ENCODE measurements at places on chromosomes 7 and 10.

DNA sequence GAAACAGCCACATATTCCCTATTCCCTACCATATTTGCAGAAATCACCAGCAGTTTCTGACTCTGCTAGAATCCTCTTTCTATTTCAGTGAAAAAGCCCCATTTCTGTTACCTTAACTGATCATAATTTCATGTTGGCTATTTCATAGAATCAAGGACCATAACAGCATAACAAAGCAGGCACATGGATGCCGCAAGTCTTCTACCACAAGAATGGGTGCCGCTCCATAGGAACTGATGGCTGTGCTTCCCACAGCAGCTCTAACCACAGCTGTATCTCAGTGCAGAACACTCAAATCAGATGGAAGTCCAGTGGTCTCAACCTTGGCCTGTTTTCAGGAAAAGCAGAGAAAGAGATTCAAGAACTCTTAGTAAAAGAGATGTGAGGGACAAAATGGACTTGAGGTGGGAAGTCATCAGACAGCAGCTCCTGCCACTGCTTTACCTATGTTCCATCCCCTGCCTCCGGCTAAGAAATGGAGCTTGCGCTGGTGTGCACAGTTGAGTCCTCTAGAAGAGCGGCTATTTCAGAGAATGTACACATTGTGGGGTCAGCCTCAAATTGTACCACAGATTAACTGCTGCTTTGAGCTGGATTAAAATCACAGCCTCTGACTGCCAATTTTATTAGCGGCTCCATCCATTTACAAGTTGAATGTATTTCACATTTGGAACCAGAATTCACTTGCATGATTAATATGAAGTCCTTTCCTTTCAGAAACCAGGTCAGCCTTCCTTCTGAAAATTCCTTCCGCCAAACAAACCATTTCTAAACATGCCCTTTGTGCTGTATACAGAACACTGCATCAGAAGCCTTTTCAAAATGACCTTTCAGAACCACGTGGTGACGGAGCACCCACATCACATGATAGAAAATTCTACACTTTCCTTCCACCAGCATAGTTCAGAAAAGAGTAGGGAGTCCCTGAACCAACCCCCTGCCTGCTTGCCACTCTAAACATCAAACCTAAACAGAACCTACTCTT, 7.7 kb downstream of the PTPRN2 start:
- DNase-seq, result no peak

DNA sequence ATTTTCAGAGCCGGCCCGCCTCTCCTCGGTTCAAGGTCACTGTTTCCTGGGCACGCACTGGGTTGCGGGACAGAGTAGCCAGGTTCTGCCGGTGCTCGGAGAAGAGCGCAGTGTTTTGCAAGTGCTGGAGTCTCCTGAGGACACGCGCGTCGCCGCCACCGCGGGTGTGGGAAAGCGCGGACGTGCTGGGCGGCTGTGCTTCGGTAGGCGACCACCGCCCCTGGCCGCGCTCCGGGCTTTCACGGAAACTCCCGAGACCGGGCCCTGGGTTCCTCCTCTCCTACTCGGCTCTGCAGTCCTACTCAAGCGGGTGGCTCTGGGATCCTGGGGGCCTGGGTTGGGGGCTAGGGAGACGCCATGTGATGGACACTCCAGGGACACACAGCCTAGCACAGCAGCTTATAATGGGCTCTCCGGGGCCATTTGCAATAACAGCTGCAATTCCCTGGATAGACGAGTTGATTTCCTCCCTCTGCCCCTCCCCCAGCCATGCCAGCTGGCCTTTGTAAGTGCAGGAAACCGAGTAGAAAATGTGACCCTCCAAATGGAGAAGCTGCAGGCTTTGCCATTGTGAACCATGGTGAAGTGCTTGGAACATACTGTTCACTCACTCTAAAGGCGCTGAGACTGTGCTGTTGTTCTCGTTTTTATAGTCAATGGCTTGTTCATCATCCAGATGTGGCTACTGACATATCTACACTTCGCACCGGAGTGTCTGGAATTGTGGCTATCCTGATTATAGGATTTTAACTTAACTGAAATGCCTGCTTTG, 2.1 kb downstream of the FRAT1 start:
- no peak for DNase-seq

GRCh38 chr7:140640060-140640637, 464 bp downstream of the DENND2A start:
- no peak for DNase-seq

GRCh38 chr7:26197153-26198115, 3.1 kb downstream of the HNRNPA2B1 start:
- DNase-seq, result no peak

GRCh38 chr7:129875745-129876411, 76.9 kb downstream of the UBE2H start:
- no peak for DNase-seq

GRCh38 chr7:155985518-155986250, 173.4 kb upstream of the SHH start:
- no peak for DNase-seq

DNA sequence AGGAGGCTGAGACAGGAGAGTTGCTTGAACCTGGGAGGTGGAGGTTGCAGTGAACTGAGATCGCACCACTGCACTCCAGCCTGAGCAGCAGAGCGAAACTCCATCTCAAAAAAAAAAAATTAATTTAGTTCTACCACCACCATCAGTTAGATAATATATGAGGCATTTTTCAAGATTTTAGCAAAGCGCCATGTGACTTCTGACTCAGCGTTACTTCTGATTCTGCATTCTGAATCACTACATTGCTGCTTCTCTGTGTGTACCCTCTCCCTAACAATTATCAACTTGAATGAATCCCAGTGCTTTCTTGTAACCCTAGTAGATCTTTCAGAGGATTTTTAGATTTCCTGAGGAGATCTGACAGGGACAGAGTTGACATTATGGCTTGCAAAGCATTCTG, 176.8 kb upstream of the SORCS1 start:
- DNase-seq, result no peak

GRCh38 chr10:78972160-78972946, 96.4 kb upstream of the ZMIZ1 start:
- no peak for DNase-seq

GRCh38 chr7:75980430-75981202, 13.8 kb downstream of the TMEM120A start:
- no peak for DNase-seq

DNA sequence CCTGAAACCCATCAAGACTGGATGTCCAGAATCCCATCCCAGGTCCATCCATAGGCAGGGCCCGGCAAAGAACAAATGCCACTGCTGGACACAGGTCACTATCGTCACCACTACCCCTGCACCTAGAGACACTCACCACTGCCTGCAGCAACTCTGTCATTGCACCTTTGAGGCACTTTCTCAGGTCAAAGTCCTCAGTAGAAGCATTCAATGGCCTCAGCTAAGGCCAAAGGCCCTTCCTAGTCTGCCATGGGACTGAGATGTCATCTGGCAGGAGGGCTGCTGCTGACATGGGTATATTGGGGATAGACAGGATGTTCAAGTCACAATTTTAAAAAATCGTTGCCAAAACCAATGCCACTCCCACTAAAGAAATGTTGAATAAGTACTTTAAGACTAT, 58.7 kb downstream of the GPAM start:
- no peak for DNase-seq

- DNase-seq, result no peak
These were observed 54.0 kb downstream of the CH25H start for GRCh38 chr10:89153116-89153515.

- no peak for DNase-seq
These were observed 6.5 kb upstream of the HERPUD2 start for GRCh38 chr7:35701287-35701900.

GRCh38 chr10:31390804-31391203, 71.8 kb downstream of the ZEB1 start:
- DNase-seq, result no peak

DNA sequence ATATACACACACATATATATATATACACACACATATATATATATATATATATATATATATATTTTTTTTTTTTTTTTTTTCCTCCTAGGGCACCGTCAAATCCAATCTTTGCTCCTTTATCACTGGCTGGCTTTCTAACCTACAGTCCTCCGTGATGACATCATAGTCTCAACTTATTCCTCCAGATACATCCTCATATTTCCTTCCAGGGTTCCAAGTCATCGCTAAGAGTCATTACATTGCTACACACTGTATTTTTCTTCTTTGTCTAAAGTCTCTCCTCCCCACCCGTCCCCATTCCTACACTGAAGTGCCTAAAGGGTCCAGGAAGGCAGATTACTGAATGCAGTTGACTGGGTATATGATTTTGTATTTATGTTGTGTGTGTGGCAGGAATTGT, 1.1 kb upstream of the FAM200A start:
- DNase-seq, result no peak

DNA sequence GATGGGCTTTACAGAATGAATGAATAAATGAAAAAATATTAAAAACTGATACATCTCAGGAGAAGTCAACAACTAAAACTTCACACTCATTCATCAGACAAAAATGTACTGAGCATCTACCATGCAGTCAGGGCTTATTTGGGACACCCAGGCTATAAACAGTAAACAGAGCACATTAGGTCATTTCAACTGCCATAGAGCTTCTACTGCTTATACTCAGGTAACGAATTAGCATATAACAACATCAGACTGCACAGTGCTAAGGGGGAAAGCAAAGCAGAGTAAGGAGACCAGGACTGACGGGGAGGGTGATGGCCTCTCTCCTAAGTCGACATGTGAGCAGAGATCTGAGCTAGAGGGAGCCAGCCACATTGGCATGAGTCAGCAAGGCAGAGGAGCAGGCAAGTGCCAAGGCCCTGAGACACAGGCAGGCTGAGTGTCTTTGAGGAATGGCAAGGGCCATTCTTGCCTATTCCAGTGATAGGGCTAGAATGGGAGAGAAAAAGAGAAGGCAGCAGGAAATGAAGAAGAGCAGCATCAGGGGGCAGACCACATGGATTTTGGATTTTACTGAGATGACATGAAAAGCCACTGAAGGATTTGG, 528.9 kb downstream of the PARD3 start:
- no peak for DNase-seq

- no peak for DNase-seq
These were observed 109.4 kb upstream of the PLPP4 start for GRCh38 chr10:120347644-120348043.

DNA sequence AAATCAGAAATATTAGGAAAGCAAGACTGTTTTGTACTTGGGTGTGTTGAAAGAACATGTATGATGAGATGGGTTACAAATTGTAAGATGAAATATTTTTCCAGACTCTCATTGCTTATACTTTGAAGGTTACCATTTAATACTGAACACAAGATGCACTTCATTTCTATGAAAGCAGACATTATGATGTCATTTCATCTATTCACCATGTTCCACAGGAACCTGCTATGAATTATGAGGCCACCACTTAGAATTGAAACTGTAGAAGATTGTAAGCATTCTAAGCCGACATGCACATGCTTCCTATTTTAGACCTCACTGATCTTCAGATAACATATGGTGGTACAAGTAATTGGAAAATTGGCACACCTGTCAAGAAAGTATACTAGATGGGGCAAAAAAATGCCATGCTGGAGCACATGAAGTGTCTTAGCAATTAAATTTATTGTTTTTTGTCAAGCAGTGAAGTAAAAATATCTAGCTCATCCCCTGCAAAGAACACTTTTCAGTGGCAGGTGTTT, 195.0 kb downstream of the PHF14 start:
- DNase-seq, result no peak

- DNase-seq, result no peak
These were observed 462.2 kb upstream of the MKI67 start for GRCh38 chr10:128588402-128588801.

DNA sequence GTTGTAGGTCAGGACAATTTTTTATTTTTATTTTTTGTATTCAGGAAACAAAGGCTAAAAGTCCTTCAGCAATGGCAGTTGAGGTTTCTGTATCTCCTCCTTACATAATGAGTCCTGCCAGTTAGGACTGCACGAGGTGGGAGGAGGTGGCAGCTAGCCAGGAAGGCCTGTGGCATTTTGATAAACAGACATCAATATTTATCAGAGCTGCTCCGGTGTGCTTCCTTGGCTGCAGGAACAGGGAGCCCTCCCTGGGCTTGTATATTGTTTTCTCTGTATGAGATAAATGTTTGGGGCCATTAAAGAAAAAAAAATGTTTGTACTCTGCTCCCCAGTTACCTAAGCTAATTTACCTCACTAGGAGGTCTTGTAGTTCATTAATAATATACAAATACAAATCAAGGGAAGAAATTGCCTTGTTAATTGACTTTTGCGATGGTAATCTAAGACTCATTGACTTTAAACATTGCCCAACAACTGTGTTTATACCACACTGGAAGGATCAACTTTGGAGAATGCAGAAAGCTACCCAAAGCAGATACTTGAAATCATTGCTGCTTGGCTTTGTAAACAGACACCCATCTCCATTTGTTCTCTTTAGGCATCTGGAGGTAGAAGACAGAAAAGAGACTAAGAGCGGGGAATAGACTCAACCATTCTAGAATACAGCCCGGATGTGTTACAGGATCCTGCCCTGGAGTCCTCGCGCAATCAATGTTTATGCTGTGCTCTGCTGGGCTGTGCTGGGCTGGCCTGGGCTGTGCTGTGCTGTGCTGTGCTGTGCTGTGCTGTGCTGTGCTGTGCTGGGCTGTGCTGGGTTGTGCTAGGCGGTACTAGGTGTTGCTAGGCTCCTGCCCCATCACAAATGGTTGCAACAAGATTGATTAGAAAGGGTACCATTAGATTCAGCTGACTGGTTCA, 36.5 kb upstream of the PDZD8 start:
- no peak for DNase-seq

DNA sequence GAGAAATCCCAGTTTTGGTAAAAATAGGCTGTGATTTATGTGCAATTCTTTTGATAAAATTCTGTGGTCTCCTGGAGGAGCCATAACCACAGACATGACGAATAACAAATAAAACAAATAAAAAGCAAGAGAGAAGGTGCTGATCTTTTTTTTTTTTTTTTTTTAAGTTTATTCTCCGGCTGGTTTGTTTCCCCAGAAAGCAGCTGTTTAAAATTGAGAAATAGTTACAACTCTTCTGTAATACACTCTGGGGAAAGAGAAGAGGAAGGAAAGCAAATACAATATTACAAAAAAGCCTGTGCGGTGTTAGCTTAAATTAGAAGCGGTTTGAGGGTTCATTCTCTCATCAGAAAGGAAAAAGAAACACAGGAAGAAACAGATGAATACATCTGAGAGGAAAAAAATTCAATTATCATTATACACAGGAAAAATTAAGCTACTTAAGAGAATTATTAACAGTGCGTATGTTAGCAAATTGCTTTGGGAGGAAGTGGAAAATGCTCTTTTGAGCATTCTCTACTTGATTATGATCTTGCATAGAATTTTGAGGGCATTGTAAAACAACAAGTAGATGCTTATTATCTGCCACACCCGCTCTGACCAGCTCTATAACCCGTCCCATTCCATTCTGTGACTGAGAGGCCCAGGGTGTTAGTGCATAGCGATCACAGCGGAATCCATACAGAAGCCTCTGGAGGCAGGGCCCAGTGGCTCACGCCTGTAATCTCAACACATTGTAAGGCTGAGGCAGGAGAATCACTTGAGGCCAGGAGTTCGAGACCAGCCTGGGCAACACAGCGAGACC, 40.6 kb upstream of the WAC start:
- DNase-seq, result no peak

GRCh38 chr7:47351233-47352154, 230.4 kb downstream of the TNS3 start:
- DNase-seq, result no peak
